A673 (cell line): ENCODE measurements at places on chromosomes 6 and 20.
A peak's percentile ranks its signal among the peaks of the same experiment; 100 is the strongest.

GRCh38 chr6:89948876-89949275, 54.6 kb downstream of the GJA10 start:
- no peak for DNase-seq

GRCh38 chr6:17417817-17418216, 24.4 kb downstream of the CAP2 start:
- peak; percentile 26 for DNase-seq

DNA sequence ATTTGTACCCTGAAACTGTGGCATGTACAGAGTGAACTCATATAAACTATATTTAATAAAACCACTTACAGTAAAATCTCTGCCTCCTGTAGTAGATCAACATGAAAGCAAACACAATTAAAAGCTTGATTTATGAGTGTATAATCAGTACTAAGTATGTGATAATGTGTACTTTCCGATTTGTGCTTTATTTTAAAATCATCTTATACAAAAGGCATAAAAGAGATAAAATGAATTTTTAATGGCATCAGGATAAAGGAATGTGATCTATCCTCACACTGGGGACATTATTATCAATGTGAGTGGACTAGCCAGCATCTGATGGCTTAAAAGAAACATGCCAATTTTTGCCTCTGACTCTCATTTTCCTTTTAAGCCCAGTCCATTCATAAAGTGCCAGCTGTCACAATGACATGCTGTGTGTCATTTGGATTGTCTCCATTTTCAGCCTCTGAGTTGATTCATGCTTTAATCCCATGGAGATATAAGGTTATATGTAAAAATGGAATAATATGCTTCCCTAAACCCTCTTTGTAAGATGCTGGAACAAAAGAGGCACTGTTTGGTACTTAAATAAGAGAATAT, 831.6 kb upstream of the EYS start:
- peak; percentile 60 for DNase-seq

- DNase-seq: no peak
These were observed 36.4 kb upstream of the SOX4 start for GRCh38 chr6:21556968-21557721.

GRCh38 chr6:165183071-165183470, 126.3 kb downstream of the C6orf118 start:
- DNase-seq: no peak

GRCh38 chr20:4190792-4191519, 175.6 kb upstream of the RNF24 start:
- DNase-seq: no peak

DNA sequence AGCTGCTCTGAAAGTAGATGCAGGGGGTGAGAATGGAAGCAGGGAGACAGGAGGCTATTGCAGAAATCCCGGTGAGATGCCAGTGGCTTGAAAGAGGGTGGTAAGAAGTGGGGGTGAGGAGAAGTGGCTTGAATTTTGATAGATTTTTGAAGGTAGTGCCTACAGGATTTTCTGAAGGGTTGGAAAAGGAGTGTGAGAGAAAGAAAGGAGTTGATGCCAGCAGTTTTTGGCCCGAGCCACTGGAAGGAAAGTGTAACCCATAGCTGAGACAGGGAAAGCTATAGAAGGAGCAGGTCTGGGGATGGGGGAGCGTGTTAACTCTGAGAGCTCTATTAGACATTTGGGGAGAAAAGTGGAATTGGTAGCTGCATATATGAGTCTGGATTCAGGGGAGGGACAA, 9.7 kb downstream of the ARMC12 start:
- DNase-seq: no peak

GRCh38 chr20:63947638-63948456, 8.4 kb downstream of the UCKL1 start:
- DNase-seq: no peak

GRCh38 chr20:39210341-39211036, 248.3 kb downstream of the DHX35 start:
- DNase-seq: no peak

DNA sequence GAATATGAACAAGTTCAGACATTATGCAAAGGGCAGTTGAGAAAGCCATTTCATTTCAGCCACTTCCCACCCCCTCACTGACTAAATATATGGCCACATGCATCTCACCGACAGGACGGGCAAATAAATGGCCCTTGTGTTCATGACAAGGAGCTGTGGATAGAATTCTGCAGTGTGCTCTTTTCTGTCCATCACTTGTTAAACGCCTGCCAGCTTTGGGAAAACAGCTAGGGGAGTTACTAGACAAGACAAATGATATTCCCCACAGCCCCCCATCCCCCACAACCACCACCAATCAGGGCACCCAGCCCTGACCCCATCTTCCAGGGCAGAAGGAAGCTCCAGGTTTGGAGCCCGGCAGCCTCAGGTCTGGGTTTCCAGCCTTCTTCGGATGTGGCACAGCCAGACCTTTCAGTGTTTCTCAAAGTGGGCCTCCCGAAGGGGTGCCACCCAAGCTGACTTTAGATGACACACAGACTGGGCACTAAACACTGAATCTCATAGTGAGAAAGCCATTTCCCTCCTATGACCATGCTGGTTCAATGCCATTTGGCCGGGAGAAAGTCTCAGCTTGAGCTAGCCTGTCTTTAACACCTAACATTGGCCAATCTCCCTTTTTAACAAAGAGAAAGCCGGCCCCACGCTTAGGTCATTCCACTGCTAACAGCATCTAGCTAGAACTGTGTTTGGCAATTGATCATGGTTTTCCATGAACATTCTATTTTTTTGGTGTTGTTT, 4.0 kb upstream of the RIPOR3 start:
- DNase-seq: no peak

DNA sequence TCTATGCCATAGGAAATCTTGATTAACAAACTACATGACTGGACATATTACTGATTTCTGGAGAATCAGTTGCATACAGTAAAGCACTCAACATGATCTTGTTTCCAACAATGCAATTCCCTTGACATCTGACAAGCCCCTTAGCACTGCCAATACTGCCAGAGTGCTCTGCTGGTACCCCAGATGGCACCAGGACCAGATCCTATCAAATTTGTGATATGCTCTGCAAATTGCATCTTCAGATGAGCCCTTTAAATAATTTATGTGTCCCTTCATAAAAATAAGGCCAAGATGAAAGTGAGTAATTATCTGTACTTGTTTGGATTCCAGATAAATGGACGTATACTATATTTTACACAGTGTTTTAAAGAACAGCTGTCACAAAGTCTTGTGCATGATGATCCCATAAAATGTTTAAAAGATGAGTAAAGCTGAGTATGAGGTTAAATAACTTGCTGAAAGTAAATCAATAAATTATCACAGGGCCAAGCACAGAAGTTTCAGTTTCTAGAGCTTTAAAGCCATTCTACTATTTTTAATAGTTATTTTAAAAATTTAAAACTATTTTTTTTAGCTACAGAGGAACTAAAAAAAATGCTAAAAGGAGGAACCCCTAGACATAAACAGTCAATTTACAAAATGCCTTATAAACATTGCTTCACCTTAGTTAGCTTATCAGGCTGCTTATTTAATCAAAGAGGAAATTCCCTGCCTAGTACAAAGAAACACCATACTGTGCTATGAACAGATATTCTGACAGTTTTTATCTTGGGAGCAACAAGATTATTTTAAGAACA, 42.1 kb downstream of the NUDT3 start:
- DNase-seq: no peak

- DNase-seq: no peak
These were observed 64.0 kb downstream of the VEGFA start for GRCh38 chr6:43833996-43834390.

DNA sequence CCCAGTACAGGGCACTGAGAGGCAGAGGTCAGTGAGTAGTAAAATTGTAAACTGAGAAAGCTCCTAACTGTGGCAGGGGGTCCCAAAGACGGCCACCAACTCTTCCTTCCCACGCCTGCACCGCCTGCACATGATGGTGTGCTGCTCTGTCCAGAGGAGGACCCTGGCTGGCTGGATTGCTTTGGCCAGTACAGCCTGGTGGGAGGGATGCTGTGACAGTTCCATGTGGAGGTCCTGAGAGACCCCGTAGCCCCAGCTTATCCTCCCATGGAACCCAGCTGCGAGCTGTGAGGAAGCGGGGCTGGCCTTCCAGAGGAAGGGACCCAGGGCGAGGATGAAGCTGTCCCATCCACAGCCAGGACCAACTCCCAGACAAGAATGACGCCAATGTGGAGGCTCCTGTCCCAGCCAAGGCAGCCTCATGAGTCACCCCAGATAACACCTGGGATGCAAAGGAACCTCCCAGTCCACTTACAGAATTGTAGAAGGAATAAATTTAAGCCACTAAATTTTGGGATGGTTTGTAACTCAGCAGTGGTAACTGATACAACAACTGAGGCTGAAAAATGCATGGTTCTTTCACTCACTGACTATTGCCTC, 2.0 kb upstream of the ACSS1 start:
- DNase-seq: no peak

- DNase-seq: no peak
These were observed 74.6 kb upstream of the RNF24 start for GRCh38 chr20:4089756-4090487.

GRCh38 chr6:146593986-146594385, 4.8 kb upstream of the ADGB start:
- no peak for DNase-seq

- no peak for DNase-seq
These were observed 45.4 kb downstream of the ZBTB46 start for GRCh38 chr20:63785691-63786131.

- no peak for DNase-seq
These were observed 77.3 kb downstream of the TRMT11 start for GRCh38 chr6:126063512-126064146.

DNA sequence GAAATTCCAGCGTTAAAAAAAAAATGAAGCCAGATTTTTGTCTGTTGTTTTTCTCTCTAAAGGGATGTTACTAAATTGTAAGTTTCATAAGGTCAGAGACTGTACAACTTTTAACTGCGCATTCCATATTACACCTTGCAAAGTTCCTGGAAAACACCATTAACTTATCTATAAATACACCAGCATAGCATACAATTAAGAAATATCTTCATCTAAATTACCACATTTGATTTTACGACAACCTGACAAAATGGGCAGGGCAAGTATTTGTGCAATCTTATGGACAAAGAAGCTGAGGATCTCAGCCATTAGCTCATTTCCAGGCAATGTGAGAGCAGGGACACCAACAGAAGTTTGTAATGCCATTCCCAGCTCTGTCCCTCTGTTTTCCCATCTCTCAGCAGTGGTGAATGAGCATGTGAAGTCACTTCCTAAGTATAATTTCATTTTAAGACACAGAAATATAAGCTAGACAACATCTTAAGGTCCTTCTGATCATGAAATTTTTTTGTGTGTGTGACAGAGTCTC, 12.9 kb upstream of the GCM1 start:
- no peak for DNase-seq

DNA sequence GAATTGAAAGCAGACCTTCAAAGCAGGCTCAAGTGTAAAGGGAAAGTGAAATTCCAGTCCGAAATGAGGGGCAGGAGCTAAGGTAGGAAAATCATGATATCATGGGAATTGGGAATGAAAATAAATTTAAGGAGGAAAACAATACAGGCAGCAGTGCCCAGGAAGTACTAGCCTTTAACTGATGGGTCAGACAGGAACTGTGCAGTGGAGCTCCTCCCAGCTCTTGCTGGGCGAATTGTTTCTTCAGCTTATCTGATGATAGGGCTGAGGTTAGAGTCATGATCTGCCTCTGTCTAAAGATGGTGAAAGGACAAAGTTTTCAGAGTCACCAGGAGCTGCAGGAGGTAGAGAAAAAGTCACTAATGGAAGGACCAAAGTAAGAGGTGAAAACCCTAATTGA, 457.9 kb upstream of the PTCHD4 start:
- DNase-seq: no peak

GRCh38 chr6:134080171-134080795, 27.9 kb upstream of the SLC2A12 start:
- DNase-seq: no peak

DNA sequence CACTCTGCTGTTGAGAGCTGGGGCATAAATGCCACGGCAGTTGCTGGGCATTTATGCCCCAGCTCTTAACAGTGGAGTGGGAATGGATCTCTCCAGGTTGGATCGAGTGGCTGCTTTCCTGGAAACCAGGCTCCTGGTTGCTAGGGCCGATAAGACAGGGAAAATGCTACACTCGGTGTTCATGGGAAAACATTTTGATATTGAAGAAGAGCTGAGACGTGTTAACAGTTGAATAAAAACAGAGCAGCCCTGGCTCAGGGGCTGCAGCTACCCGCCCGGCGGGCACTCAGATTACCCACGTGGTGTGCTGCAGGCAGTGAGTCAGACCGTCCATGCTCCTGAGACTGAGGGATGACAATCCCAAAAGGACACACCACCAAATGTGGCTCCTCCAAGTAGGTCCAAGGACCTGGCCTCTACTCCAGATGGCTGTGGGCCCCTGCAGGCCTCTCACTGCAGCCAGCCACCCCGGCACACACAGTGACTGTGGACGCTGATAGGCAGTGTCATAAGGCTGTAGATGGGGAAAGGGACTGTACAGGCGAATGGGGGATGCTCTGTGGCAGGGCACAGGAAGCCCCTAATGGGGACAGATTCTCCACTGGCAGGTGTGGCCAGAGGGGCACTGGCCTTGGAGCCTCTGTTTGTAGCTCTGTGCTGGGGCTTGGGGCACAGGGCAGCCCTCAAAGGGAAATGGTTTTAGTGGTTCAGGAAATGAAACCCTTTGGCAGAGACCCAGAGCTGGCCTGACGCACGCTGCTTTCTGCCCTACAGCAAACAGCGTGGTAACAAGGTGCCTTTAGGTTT, 237.8 kb downstream of the LY86 start:
- DNase-seq: no peak

- no peak for DNase-seq
These were observed 248.8 kb upstream of the PRND start for GRCh38 chr20:4472906-4473305.

GRCh38 chr6:35044145-35044745, 96.9 kb downstream of the TCP11 start:
- peak; percentile 96 for DNase-seq

- DNase-seq: no peak
These were observed 27.3 kb downstream of the MED23 start for GRCh38 chr6:131600716-131601115.

DNA sequence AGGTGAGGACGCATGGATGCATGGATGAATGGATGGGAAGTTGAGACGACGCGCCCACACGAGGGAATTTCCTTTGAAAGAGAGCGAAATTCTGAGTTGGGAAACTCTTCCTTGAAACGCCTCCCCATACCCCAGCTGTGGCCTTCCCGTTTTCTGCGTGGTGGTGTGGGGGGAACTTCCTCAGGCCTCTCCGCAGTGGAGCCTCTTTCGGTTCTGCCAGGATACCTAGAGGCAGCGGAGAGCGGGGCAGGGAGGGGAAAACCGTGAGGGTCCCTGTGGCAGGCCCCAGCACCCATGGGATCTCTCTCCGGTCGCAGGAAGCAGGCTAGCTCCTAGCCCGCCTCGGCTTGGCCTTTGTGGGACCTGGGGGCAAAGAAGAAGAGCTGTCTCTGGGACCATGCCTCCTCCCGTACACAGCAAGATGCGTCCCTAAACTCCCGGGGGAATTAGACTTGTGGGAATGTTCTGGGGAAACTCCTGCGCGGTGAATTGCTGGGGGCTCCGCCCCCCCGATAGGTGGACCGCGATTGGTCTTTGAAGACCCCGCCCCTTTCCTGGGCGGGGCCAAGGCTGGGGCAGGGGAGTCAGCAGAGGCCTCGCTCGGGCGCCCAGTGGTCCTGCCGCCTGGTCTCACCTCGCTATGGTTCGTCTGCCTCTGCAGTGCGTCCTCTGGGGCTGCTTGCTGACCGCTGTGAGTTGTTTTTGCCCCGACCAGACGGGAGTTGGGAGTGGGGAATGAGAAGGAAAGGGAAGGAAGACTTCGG, at the start of gene CD40:
Gene CD40, plus strand, starts transcription at position 611 of the 764 bp plus-strand sequence. Its CDS starts 30 bp downstream, at position 641.
- DNase-seq: peak; percentile 96

GRCh38 chr20:17559338-17559737, 10.5 kb upstream of the DSTN start:
- DNase-seq: no peak

GRCh38 chr6:137389150-137389704, 105.0 kb downstream of the OLIG3 start:
- peak; percentile 9 for DNase-seq
